CD8-positive, alpha-beta T cell (primary cell): ENCODE measurements at places on chromosomes 6 and 20.

DNA sequence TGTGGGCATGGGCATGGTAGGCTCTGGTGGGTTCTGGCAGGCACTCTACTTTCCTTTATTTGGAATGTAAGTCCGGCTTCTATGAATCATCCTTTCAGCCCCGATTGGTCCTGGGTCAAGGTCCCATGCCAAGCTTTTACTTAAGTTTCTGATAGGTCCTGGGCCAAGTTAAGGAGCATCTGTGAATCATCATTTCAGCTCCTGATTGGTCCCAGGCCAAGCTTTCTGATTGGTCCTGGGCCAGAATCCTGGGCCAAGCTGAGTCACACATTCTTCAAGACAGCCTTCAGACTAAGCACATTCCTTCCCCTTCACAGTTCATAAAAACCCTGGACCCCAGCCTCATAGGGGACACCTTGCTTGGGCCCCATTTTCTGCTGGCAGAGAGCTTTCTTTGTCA, 231.0 kb upstream of the EYS start:
- DNase-seq = no peak

DNA sequence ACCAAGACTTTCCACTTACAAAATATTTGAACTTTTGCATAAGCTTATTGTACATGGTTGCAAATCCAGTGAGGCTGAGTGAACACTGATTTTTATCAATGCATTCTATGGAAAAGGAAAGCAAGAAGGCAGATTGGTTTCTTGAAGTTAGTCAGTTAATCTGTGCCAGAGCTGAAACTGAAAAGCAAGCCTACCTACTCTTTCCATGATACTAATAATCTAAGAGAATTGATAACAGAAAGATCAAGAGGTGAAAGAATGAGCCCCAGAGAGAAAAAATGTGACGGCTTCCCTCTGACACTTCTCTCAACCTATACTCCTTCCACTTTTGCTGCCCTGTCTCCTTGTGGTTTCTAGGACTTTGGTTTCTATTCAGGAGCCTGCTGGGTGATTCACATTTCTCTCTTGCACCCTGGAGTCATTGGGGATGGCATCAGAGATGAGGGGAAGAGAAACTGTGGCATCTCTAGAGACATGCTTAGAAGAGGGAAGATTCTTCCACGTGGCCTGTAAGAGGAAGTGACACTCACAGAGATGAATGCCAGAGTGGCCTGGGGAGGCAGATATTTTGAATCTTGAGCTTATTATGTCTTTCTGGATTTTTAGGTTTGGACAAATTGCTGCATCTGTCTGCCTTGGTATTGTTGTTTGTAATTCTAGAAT, 158.6 kb upstream of the RIMS1 start:
- DNase-seq = no peak

- no peak for DNase-seq
These were observed 76.9 kb downstream of the NOL4L start for GRCh38 chr20:32507998-32508774.

DNA sequence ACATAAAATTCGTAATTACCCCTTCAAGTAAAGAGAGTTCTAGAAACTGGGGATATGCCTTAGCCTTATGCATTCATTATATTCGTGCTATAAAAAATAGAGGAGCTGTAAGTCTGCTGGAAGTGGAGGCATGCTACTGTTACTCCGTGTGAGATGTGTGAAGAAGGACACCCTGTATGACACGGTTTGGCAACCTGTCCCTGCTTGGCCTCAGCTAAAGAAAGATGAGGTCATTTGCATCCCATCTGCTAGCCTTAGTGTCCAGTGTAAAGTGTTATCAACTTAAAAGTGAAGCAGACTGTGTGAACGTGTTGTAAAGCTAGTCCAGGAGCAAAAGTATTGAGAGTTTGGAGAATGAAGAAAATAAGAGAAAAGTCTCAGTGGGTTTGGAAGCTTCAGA, 135.1 kb upstream of the RAB32 start:
- DNase-seq = no peak

GRCh38 chr6:119161438-119161837, 83.0 kb upstream of the FAM184A start:
- no peak for DNase-seq

DNA sequence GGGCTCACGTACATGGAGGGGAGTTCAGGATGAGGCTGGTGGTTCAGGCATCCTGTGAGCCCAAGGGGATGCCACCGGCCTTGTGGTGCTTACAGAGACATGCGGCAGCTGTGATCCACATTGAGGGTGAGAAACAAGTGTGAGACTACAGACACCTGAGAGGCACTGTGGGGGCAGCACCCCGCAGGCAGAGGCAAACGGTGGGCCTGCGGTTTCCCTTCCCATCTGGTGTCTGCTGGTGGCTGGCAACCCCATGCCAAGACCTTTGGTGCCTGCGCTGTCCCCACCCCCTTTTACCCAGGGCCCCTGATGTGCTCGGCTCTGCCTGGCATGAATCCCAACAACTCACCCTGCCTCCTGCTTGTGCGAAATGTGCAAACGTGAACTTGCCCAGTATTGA, 42.0 kb downstream of the ERMARD start:
- DNase-seq = no peak
